ENCODE measurements at places on chromosomes 13 and 19.

DNA sequence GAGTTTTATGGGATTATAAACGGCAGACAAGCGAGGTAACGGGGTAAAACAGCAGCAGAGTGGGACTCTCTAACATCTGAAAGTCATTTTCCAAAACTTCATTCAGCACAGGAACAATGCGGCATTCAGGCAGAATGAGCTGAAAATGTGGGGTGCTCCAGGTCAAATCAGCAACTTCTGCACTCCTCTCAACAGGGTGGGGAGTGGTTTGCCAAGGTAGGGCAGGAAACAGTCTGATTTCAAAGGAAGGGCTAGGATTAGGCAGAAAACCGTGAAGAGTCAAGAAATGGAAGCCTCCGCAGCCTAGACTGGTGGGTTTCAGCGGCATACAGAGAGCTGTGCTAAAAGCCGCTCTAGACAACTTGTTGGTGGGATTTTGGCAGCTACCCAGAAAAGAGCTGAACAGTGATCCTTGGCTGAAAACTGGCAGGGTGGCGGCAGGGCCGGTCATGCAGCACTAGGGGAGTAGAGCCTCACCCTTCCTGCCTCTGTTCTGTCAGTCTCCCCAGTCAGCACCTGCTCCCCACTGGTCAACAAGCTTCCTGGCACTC is 154.2 kb upstream of the KLF12 start:
- no peak for DNase-seq

DNA sequence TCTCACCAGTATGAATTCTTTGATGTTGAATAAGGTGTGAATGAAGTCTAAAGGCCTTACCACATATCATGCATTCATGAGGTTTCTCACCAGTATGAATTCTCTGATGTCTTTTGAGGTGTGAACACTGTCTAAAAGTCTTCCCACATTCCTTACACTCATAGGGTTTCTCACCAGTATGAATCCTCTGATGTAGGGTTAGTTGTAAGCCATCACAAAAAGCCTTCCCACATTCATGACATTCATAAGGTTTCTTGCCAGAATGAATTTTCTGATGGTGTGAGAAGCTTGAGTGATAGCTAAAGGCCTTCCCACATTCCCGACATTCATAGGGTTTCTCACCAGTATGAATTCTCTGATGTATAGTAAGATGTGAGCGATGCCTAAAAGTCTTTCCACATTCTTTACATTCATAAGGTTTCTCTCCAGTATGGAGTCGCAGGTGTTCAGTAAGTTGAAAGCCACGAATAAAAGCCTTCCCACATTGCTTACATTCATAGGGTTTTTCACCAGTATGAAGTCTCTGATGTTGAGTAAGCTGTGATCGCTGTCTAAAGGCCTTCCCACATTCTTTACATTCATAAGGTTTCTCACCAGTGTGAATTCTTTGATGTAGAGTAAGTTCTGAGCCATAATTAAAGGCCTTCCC is 27.7 kb downstream of the ZNF461 start:
- no peak for DNase-seq

DNA sequence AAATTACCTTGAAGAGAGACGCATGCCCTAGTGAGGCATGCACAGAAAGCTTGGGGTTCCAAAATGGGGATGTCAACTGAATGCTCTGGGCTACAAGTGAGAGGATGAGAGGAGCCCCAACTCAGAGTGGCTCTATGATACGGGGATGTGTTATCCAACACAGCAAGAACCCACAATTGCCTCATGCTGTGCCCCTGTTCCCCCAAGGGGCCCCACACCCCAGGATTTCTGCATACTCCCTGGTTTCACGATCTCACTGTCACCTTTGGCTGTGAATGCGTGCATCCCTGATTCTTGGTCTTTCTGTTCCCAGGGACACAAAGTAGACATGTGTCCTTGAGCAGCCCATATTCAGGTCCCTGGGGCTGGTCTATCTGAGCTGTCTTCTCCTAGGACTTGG is 29.3 kb downstream of the WDR88 start:
- peak; percentile 80 for DNase-seq

DNA sequence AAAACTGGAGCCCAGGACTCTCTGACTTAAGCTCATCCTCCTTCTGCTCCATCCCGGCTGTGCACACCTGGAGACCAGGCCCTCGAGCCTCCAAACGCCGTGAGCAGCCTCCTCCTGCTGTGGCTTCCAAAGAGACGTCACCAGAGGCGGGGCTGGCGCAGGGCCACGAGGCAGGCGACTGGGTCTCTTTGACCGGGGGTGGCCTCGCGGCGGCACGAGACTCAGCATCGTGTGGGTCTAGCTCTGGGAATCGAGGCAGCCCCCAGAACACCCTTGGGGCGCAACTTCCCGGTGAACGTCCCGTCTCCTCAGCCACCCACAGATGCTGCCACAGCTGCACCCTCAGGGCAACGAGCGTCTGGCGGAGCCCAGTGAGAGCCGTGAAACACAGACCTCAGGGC is 22.8 kb downstream of the RASA3 start:
- no peak for DNase-seq

DNA sequence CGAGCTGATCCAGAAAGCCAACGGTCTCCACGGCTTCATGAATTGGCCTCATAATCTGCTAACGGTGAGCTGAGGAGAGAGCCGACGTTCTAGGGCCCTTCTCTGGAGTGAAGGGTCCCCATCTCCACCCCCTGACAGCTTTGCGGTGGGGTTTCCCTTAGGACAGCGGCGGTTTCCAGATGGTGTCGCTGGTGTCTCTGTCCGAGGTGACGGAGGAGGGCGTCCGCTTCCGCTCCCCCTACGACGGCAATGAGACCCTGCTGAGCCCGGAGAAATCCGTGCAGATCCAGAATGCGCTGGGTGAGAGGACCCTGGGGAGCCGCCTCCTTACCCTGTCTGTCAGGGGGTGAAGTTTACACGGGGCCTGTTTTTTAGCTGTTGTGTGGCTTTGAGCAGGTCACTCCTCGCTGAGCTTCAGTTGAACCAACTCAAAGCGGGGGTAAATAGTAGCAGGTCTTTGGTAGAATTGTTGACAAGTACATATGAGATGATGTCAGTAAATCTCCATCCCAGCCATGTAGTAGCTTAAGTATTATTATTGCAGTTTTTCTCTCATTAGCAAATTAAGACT is 801 bp downstream of the QTRT1 start:
- peak; percentile 48 for DNase-seq

- no peak for DNase-seq
These were observed 25.9 kb downstream of the RCBTB2 start for GRCh38 chr13:48507021-48507420.
